Muscle of leg (tissue), 16 donors: ENCODE measurements at places on chromosomes 1 and 21. TPM values are rescaled to one million over a fixed set of nuclear protein-coding genes. Genes with fewer than 3 reads are reported as not detected.

GRCh38 chr1:164325786-164326185, 233.2 kb upstream of the PBX1 start:
- H3K4me3 ChIP-seq, result no peak overlapping the region
- H3K27ac ChIP-seq, result no peak overlapping the region
- no peak for DNase-seq
- H3K27me3 ChIP-seq, result peaks cover 4% of the 10 kb centered on the region

DNA sequence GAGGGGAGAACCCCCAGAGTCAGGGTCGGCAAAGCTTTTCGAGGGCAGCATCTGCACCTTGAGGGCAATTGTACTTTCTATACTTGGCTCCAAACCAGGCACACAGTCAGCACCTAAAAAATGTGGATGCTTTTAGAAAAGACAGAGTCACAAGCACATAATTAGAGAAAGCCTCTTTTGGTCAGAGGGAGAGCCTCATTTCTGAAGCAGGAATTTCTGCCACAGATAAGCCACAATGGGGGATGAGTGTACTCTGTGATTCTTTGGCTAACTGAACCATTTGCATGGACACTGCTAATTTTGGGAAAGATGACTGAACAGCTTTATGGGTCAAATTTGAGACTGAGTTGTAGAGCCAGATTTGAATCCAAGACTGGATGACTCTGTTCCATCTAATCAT, 635.7 kb downstream of the KIF26B start:
- H3K27me3 ChIP-seq, result no peaks in the 10 kb centered on the region
- H3K4me1 ChIP-seq, result peaks cover 6% of the 10 kb centered on the region
- no peak for DNase-seq
- H3K27ac ChIP-seq, result no peak overlapping the region
- no peak overlapping the region for H3K4me3 ChIP-seq
- H3K36me3 ChIP-seq, result no peaks in the 10 kb centered on the region

DNA sequence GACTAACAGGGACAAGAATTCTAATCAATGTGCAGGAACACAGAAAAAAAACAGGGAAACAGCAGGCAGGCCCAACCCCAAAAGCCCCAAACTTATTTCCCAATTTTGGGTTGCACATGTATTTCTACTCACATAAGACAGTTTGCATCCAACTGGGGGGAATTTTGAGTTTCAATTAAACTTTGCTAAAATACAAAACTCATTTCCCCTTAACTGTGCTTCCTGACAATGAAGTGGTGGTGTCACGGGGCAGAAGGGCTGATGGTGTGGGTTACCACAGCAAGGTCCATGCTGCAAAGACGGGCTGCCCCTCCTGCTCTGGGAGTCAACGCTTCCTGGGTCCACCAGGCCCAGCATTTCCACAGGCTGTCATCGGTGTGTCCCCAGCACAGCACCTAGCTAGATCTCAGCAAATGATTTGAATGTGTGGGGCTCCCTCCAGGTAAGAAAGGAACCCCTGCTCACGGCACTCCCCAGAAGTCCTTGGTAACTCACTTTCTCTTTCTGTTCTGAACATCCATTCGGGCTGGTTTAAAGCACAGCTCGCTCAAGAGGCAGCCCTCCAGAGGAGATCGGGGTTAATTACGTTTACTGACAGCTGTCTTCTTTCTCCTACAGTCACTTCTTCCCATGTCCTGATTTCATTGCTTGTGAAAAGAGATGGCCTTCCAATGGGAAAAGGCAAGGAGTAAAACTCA, 27.4 kb downstream of the HIVEP3 start:
- H3K36me3 ChIP-seq, result no peaks in the 10 kb centered on the region
- H3K4me1 ChIP-seq, result peaks cover 23% of the 10 kb centered on the region
- no peak for DNase-seq
- H3K4me3 ChIP-seq, result peak overlapping the region; percentile 6

GRCh38 chr1:100995198-100995988, 30.2 kb downstream of the DPH5 start:
- H3K4me3 ChIP-seq, result no peak overlapping the region
- H3K4me1 ChIP-seq, result no peaks in the 10 kb centered on the region
- peak; percentile 70 for DNase-seq
- peak overlapping the region; percentile 57 for H3K27ac ChIP-seq
- H3K27me3 ChIP-seq, result no peaks in the 10 kb centered on the region

- no peaks in the 10 kb centered on the region for H3K36me3 ChIP-seq
- no peak for DNase-seq
- no peak overlapping the region for H3K27ac ChIP-seq
- peaks cover 2% of the 10 kb centered on the region for H3K4me1 ChIP-seq
- peaks cover 5% of the 10 kb centered on the region for H3K27me3 ChIP-seq
Measured at GRCh38 chr1:25117233-25117823, 115.0 kb downstream of the SYF2 start.

DNA sequence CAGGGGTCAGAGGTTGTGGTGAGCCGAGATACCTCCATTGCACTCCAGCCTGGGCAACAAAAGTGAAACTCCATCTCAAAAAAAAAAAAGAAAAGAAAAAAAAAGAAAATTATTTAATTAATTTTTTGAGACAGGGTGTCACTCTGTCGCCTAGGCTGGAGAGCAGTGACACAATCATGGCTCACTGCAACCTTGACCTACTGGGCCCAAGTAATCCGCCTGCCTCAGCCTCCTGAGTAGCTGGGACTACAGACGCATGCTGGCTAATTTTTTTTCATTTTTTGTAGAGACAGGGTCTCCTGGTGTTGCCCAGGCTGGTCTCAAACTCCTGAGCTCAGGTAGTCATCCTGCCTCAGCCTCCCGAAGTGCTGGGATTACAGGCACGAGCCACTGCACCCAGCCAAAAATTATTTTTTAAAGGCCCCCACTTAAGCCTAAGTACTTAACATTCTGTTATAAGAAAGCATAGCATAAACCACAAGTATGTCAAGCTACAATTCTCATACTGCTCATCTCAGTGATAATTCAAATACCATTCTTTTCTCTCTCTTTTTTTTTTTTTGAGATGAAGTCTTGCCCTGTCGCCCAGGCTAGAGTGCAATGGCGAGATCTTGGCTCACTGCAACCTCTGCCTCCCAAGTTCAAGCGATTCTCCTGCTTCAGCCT, 19.9 kb downstream of the NUCKS1 start:
- H3K4me1 ChIP-seq, result no peaks in the 10 kb centered on the region
- no peaks in the 10 kb centered on the region for H3K27me3 ChIP-seq
- H3K27ac ChIP-seq, result no peak overlapping the region
- no peak overlapping the region for H3K4me3 ChIP-seq
- no peak for DNase-seq
- H3K36me3 ChIP-seq, result peaks cover 8% of the 10 kb centered on the region

DNA sequence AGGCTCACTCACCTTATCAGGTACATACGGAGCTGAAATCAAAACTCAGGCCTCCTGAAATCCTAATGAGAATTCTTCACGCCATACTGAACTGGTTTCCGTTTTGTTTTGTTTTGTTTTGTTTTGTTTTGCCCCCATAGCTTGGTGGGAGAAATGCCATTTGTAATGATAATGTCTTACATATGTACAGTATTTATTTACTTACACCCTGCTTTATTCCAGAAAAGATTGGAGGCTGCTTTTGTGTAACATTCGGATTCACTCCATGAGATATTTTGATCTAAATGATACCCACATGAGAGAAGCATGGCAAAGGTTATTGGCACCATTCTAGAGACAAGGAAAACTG, 84.7 kb downstream of the EPHB2 start:
- no peak overlapping the region for H3K4me3 ChIP-seq
- peaks cover 59% of the 10 kb centered on the region for H3K4me1 ChIP-seq
- peak overlapping the region; percentile 74 for H3K27ac ChIP-seq

DNA sequence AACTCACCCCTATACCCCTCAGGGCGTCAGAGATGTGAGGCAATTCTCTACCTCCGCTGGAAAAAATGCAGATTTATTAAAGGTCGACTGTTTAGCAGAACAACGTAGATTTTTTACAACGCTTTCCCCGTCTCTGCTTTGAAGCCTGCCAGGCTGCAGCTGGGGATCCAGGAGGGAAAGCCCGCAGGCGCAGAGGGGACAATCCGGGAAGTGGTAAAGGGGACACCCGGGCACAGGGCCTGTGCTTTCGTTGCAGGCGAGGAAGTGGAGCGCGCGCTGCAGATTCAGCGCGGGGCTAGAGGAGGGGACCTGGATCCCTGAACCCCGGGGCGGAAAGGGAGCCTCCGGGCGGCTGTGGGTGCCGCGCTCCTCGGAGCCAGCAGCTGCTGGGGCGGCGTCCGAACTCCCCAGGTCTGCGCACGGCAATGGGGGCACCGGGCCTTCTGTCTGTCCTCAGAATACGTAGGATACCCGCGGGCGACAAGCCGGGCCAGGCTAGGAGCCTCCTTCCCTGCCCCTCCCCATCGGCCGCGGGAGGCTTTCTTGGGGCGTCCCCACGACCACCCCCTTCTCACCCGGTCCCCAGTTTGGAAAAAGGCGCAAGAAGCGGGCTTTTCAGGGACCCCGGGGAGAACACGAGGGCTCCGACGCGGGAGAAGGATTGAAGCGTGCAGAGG, 5.5 kb downstream of the SIM2 start:
- H3K27me3 ChIP-seq, result peaks cover 100% of the 10 kb centered on the region
- no peak overlapping the region for H3K27ac ChIP-seq
- H3K4me3 ChIP-seq, result peak overlapping the region; percentile 24

DNA sequence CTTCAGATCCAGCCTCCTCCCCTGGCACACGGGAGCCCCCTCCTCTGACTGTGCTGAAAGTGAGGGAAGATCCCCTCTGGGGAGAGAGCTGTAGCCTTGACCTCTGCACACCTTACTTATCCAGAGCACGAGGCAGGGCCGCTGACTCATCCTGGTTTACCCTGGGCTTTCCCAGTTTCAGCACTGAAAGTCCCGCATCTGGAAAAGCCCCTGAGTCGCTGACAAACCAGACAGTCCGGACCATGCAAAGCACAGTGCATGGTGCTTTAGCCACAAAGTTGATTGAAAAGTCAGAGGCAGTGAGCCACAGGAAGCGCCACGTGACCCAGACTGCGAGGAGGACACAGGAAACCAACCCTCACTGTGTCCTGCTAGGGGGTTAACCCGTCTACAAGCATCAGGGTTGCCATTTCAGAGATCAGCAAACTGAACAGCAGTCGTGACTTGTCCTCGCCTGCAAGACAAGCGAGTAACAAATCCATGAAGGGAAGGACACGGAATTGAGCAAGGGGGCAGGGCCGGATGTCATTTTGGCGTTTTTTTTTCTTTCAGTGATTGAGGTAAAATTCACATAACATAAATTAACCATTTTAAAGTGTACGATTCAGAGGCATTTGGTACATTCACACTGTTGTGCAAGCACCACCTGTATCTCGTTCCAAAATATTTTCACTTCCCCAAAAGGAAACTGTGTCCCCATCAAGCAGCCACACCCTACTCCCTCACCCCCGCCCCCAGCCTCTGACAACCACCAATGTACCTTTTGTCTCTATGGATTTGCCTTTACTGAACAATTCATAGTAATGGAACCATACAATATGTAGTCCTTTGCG, 19.9 kb upstream of the IFNGR2 start:
- H3K27me3 ChIP-seq, result no peaks in the 10 kb centered on the region
- no peaks in the 10 kb centered on the region for H3K36me3 ChIP-seq
- H3K27ac ChIP-seq, result peak overlapping the region; percentile 54

GRCh38 chr1:206702803-206703202, 18.1 kb downstream of the MAPKAPK2 start:
- H3K27ac ChIP-seq, result peak overlapping the region; percentile 38
- H3K4me3 ChIP-seq, result no peak overlapping the region
- peaks cover 3% of the 10 kb centered on the region for H3K36me3 ChIP-seq
- no peaks in the 10 kb centered on the region for H3K27me3 ChIP-seq
- DNase-seq, result no peak

DNA sequence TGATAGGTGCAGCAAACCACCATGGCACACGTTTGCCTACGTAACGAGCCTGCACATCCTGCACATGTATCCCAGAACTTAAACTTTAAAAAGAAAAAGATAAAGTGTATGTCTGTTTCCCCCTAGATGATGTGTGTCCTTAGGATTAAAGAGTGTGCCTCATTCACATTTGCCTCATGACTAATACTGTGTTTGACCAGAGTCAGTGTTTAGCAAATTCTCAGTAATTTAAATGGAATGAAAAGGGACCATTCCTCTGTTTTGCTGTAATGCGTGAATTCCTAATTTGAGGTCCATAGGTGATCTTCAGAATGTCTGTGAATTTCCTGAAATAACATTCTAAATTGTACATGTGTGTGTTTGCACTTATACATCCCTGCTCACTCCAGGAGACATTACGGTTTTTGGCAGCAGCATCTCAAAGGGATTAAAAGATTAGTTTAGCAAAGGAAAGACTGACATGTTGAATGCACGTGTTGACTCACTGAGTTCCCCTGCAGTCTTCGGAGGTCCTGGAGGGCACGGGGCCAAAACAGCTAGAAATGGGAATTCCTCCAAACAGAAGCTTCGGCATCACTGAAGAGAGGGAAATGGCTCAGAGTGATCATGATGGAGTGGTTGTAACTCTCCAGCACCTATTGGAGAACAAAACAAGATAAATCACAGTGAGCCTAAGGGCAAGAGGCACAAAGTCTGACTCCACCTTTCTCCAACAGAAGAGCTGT, 19.1 kb upstream of the SLC35F3 start:
- no peak for DNase-seq
- no peak overlapping the region for H3K4me3 ChIP-seq
- no peaks in the 10 kb centered on the region for H3K4me1 ChIP-seq
- H3K27ac ChIP-seq, result no peak overlapping the region
- H3K36me3 ChIP-seq, result no peaks in the 10 kb centered on the region
- H3K27me3 ChIP-seq, result no peaks in the 10 kb centered on the region

GRCh38 chr1:23772049-23772853, 6.0 kb upstream of the PITHD1 start:
- peaks cover 9% of the 10 kb centered on the region for H3K36me3 ChIP-seq
- H3K4me3 ChIP-seq, result no peak overlapping the region
- no peak overlapping the region for H3K27ac ChIP-seq
- H3K4me1 ChIP-seq, result peaks cover 2% of the 10 kb centered on the region
- DNase-seq, result peak; percentile 87
- no peaks in the 10 kb centered on the region for H3K27me3 ChIP-seq

GRCh38 chr1:230798491-230798890, 51.3 kb downstream of the CAPN9 start:
- no peak for DNase-seq
- H3K4me3 ChIP-seq, result no peak overlapping the region
- H3K27me3 ChIP-seq, result no peaks in the 10 kb centered on the region
- H3K27ac ChIP-seq, result no peak overlapping the region
- H3K36me3 ChIP-seq, result no peaks in the 10 kb centered on the region

GRCh38 chr21:35211782-35212181, 162.7 kb upstream of the RUNX1 start:
- peak overlapping the region; percentile 79 for H3K27ac ChIP-seq
- no peaks in the 10 kb centered on the region for H3K36me3 ChIP-seq
- no peak overlapping the region for H3K4me3 ChIP-seq

GRCh38 chr1:15678578-15678977, 5.5 kb upstream of the PLEKHM2 start:
- no peak overlapping the region for H3K4me3 ChIP-seq
- H3K27ac ChIP-seq, result no peak overlapping the region
- peaks cover 6% of the 10 kb centered on the region for H3K4me1 ChIP-seq
- no peaks in the 10 kb centered on the region for H3K27me3 ChIP-seq
- H3K36me3 ChIP-seq, result no peaks in the 10 kb centered on the region

Gene GLUL
- 417 TPM for total RNA-seq

Gene BCL2L15
- 0.75 TPM for total RNA-seq

Gene BECN2
- total RNA-seq, result 0.09 TPM

Gene CENPL
- total RNA-seq, result 12.5 TPM
